H9 (cell line): ENCODE measurements at places on chromosomes 16 and 17.

DNA sequence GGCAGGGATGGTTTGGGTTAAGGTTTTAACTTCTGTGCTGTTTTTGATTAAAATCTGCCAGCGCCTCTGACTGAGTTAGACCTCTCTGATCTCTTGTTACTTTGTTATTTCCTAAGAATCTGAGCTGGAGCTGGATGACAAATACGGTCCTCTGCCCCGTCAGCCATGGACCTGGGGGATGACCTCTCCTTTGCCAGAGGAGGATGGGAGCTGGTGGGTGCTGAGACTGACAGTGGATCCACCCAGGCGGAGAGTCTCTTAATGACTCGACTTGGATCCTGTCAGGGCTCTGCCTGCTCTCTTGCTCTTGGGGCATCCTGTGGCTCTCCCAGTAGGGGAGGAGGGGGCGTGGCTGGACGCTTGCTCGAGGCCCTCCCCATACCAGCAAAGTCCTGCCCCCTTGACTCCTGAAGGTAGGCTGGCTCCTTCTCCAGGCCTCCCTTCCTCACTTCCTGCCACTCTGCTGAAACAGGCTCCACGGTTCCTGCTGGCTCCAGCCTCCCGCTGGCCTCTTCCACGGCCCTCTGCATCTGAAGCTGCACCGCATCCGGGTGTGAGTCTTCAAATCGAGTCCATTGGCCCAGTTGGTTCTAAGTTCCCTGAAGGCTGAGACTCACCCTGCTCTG lies 24.8 kb upstream of the MAP3K14 start:
- peak; percentile 98 for DNase-seq

GRCh38 chr16:30121741-30122571 lies 1.1 kb downstream of the MAPK3 start:
- peak; percentile 33 for DNase-seq

- DNase-seq = no peak
Observed at GRCh38 chr17:43477832-43478634, 5.7 kb upstream of the DHX8 start.

DNA sequence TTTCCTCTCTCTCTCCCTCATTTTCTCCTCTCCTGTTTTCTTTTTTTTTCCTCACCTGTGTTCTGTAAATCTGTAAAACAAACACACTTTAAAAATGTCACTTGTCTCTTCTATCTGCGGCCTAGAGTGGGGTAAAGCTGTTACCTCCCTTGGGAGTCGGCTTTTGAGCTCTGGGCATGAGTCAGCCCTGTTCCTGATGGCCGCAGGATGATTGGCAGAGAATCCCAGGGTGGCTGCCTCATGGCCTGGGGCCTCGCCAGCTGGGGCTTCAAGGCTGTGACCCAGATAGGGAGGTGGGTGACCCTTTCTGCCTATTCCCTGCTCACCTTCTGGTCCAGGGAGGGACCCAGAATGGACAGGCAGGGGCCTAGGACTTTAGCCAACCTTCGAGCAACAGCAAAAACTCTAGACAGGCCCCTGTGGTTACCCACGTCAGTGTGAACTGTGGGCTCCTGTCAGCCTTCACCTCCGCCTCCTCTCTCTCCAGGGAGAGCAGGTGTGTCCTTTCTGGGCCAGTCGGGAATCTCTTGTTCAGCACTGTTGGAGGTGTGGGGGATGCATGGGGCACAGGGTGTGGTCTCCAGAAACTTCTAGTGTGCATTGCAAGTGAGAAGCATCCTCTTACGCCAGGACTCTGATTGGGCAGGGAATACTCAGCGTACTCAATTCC lies 87.4 kb downstream of the RAP1GAP2 start:
- DNase-seq = no peak

DNA sequence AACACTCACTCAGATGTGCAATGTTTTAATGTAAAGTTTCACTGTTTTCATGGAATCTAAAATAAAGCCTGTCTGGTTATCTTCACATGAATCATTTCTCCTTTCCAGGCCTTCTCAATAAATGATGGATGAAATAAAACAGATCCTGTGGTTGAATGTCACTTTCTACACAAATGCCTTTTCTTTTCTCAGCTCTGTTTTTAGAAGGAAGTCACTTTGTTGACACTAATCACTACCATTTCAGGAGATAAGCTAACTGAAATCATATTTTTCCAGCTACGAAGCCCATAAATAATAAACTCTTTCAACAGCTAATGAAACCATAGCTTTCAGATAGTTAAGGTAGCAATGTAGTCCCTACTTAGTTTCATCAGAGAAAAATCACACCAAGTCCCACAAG lies 17.9 kb downstream of the NME2 start:
- no peak for DNase-seq

- no peak for DNase-seq
Observed at GRCh38 chr17:7369825-7370224, 11.1 kb upstream of the TNK1 start.

GRCh38 chr16:718389-718788 lies 2.6 kb upstream of the ANTKMT start:
- no peak for DNase-seq

- no peak for DNase-seq
Observed at GRCh38 chr17:30347488-30347887, 13.6 kb upstream of the TMIGD1 start.

GRCh38 chr17:2797637-2798036 lies 1.4 kb downstream of the RAP1GAP2 start:
- no peak for DNase-seq

GRCh38 chr17:73582821-73583220 lies 61.4 kb downstream of the SDK2 start:
- DNase-seq = no peak

- DNase-seq = no peak
Observed at GRCh38 chr17:7439462-7440112, at the start of gene FGF11. Gene FGF11 (plus strand): TSS chr17:7439512. CDS start chr17:7439621, 109 bp downstream.

- DNase-seq = no peak
Observed at GRCh38 chr17:17472333-17472920, 4.4 kb upstream of the MED9 start.

DNA sequence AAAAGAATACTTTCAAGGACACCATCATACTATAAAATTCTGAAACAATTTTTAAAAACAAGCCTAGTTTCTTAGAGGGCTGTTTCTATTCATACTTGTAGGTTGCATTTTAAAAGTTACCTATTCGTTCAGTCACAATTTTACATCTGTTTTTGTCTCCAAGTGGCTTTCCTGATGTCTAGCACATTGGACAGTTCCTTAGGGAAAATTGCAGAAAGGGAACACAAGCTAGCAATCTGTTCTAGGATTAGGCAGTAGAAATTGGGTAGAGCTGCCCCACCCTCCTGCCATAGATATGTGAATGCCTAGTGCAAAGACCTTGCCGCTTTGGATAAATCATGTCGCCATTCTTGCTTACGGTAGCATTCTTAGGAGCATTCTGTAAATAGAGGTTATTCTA lies 358.9 kb downstream of the RBFOX1 start:
- DNase-seq = no peak

DNA sequence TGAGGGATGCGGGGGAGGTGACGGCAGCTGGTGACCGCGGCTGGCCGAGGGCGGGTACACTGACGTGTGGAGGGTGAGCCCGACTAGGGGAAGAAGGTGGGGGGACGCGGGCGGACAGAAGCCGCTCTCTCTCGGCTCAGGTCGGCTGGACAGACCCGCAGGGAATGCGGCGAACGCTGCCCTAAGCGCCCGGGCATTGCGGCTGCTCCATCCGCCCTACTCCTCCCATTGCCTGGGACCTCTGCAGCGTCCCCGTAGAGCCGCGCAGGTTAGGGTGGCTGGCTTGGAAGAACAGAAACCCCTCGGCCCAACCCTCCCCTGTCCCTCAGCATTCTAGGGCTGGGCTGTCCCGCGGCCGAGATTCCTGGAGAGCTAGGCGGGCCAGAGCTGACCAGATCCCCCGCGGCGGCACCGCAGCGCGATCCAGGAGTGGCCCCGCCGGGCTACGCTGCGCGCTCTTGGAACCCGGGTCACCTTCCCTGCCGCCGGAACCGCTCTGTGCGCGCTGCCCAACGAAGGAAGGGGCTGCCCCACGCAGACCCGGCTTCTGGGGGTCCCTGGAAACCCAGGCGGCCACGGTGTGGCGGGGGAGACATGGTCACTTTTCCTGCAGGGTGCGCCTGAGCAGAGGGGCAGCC lies 3.0 kb downstream of the DLX4 start:
- DNase-seq = peak; percentile 52

DNA sequence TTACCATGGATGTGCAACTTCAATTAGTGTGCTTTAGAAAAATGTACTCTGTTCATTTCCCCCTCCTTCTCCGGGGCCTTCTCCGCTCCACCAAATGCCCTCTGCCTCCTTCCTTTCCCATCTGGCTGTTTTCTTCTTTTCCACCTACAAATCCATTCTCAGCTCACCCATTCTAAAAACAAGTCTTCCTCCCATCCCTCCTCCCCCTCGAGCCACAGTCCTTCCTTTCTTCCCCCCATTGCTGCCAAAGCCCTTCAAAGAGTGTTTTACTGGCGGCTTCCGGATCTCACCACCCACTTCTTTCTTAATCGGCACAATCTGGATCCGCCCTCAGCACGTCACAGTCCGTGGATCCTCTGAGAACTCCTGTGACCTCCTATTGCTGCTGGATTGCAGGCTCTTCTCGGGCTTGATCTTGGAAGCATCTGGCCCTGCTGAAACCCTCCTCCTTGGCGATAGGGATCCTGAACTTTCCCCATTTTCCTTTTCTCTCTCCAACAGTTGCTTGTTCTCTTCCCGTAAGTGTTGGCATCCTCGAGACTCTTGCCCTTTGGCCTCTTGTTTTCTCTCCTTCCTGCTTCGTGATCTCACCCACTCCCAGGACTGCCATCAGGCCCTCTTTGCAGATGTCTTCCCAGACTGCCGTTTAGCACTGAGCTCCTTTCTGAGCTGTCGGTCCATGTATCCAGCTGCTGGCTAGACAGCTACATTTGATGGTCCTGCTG lies 36.0 kb upstream of the FBXO47 start:
- no peak for DNase-seq

- no peak for DNase-seq
Observed at GRCh38 chr17:20159406-20160069, 150.4 kb downstream of the SPECC1 start.
